WTC11 (cell line): ENCODE measurements at places on chromosomes 16 and 17.

DNA sequence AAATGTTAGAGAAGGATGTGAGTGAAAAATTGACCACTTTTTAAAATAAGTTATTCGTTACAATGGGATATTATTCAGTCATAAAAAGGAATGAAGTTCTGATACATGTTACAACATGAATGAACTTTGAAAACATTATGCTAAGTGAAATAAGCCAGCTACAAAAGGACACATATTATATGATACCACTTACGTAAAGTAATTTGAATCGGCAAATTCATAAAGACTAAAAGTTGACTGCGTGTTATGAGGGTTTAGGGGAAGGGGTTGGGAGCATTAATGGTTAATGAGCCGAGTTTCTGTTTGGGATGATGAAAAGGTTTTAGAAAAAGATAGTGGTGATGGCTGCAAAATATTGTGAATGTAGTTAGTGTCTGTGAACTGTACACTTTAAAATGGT is 73.1 kb downstream of the USP32 start:
- DNase-seq, result no peak

- peak; percentile 93 for DNase-seq
Measured at GRCh38 chr17:18960803-18961511, 9.0 kb downstream of the SLC5A10 start.

DNA sequence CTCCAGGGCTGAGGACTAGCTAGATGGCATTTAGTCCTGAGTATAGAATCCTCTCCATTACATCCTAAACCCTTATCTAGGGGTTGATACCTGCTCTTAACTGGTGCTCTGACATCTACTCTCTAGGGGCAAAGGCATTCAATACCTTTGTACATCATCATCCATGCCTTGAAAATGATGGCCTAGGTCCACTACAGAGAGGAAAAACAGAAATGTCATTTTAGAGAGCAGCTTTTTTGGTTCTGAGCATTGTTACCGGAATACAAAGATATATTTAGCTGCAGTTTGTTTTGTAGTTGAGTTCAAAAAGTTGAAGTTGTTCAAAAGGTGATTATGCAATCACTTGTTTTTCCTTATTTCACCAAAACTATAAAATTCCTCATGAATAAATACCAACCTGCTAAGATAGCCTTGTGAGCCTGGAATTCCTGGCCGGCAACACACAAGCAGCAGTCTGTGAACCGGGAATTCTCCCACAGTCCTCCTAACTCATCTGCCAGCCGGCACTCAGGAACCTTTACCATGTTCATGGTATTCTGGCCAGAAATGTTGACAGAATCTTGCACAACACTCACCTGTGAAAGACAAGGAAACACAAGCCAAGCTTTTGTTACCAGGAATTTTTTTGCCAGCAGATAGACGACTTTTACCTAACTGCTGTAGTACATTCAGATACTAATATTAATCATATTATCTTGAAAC is 35.4 kb downstream of the NXPH3 start:
- no peak for DNase-seq

- DNase-seq, result no peak
Measured at GRCh38 chr17:50832864-50833381, 2.5 kb upstream of the WFIKKN2 start.

GRCh38 chr17:82351713-82352488 is 7.1 kb upstream of the TEX19 start:
- DNase-seq, result peak; percentile 92

GRCh38 chr16:4260360-4260759 is 12.5 kb downstream of the TFAP4 start:
- DNase-seq, result no peak
